ENCODE measurements at places on chromosomes 12 and 14.

DNA sequence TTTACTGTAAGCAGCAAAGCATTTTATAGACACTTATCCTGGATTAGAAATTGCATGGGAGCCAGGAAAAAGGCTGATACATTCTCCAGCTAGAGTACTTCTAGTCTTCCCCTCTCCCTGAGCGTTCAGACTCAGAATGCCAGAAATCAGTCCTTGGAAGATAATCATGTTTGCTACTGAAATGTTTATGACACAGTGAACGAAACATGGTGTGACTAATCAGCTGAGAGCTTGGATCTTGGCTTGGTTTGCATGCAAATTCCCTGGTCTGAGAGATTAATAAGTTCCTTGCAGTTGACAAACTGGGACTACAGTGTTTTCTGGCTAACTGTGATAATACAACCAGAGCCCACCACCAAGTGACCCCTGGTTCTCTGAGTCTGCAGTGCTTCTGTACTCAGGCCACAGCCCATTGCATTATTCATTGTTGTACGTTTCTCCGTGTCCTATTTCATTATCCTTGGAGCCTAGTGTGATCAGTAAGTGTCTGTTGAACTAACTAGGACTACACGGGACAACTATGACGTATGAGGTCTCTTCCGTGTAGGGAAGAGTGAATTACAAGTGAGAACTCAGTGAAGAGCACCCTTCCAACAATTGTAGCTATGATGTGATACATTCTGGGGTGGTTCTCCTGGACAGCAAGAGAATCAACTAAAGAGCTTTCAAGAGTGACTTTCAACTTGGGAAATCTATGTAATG lies 34.6 kb upstream of the EVL start:
- no peak overlapping the region for H3K4me3 ChIP-seq
- H3K27ac ChIP-seq = no peak overlapping the region
- no peak for DNase-seq
- H3K27me3 ChIP-seq = no peaks in the 10 kb centered on the region

DNA sequence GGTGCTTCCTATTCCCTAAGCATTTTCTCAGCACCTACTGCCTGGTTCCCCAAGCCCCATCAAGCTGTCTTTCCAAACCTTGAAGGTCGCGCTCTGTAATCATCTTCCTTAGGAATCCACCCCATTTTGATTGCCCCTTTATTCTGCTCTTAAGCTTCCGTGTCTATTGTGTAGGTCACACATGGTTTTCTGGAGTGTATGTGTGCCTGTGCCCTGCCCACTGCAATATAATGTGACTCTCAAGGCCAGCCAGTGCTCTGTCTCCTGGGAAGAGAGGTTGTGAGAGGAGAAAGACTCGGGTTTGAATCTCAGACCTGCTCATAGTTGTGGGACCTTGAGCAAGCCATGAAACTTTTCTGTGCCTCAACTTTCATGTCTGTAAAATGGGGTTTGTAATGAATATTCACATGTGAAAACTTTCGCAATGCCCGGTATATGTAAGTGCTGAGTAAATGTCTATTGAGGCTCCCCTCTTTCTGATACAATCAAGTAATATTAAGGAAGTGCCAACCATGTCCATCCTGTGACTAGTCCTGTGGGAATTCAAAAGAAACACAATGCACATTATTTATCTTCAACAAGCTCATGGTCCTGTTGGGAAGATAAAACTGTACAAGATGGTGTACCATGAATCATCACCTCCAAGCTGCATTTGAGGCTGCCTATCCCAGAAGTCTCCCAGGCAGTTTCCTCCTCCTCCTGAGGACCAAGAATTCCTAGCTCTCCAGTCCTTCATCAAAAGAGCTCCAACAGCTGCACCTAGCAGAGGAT lies 774 bp upstream of the KRT75 start:
- H3K27me3 ChIP-seq = peaks cover 73% of the 10 kb centered on the region
- no peaks in the 10 kb centered on the region for H3K36me3 ChIP-seq
- H3K27ac ChIP-seq = no peak overlapping the region
- no peaks in the 10 kb centered on the region for H3K4me1 ChIP-seq

- H3K4me3 ChIP-seq = no peak overlapping the region
- no peak for DNase-seq
- no peaks in the 10 kb centered on the region for H3K36me3 ChIP-seq
- H3K27ac ChIP-seq = no peak overlapping the region
Measured at GRCh38 chr14:63902375-63902976, 49.7 kb downstream of the SYNE2 start.

GRCh38 chr14:57362361-57362760 lies 28.0 kb upstream of the NAA30 start:
- no peaks in the 10 kb centered on the region for H3K4me1 ChIP-seq
- no peak overlapping the region for H3K4me3 ChIP-seq
- H3K27me3 ChIP-seq = no peaks in the 10 kb centered on the region
- H3K27ac ChIP-seq = no peak overlapping the region
- DNase-seq = no peak
- H3K36me3 ChIP-seq = no peaks in the 10 kb centered on the region

- no peak overlapping the region for H3K27ac ChIP-seq
- no peaks in the 10 kb centered on the region for H3K4me1 ChIP-seq
- H3K36me3 ChIP-seq = no peaks in the 10 kb centered on the region
- peak; percentile 5 for DNase-seq
- H3K4me3 ChIP-seq = no peak overlapping the region
- H3K27me3 ChIP-seq = peaks cover 10% of the 10 kb centered on the region
Measured at GRCh38 chr14:105854600-105855245, 328.3 kb downstream of the TMEM121 start.

GRCh38 chr14:65070471-65070976 lies 31.8 kb downstream of the MAX start:
- H3K4me1 ChIP-seq = peaks cover 66% of the 10 kb centered on the region
- H3K36me3 ChIP-seq = peaks cover 28% of the 10 kb centered on the region
- H3K27ac ChIP-seq = peak overlapping the region; percentile 84
- no peak overlapping the region for H3K4me3 ChIP-seq
- no peaks in the 10 kb centered on the region for H3K27me3 ChIP-seq
- DNase-seq = no peak

DNA sequence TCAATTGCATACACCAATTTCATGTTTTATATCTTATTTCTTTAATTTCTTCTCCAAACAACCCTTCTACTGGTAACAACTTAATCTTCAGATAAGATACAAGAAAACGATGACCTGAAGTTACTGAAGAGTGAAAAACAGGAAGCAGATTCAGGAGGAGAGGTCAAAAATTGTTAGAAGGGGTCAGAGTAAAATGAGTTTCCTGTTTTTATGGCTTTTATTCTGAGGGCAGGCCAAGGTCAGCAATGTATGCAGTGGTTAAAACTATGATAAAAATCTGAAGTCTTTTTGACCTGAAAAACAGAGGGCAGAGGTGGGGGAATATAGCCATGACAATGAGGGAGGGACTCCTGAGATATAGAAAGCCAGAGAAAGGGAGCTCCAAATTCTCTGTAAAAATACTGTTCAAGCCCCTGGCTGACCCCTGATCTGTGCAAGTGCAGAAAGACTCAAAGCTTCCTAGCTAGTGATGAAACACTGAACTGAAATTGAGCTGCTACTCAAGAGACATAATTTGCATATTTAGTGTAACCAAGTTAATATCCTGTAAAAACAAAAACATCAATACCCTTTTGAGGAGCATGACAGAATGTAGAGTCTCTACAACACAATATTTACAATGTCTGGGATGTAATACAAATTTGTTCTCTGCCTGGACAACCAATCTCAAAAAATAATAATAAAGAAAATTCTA lies 514.3 kb upstream of the SEL1L start:
- no peaks in the 10 kb centered on the region for H3K27me3 ChIP-seq
- H3K36me3 ChIP-seq = no peaks in the 10 kb centered on the region
- no peaks in the 10 kb centered on the region for H3K4me1 ChIP-seq
- H3K27ac ChIP-seq = no peak overlapping the region

DNA sequence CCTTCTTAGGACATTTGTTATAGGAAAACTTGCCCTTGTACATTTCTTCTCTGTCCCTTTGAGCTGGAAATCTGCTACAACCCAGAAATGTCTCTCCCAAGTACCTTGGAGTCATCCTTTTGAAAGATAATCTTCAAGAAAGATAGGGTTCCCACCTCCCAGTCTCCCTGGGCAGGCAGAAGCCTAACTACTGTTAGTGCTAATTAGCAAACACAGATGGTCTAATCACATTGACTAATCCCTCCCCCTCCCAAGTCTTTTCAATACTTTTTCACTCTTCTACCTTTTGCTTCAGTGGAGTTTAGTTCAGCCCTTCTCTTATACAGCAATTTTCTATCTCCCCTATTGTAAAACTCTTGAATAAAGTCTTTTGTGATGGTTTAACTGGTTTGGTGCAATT lies 129.8 kb upstream of the PPFIA2 start:
- H3K4me3 ChIP-seq = no peak overlapping the region
- no peak for DNase-seq
- H3K27me3 ChIP-seq = no peaks in the 10 kb centered on the region
- no peaks in the 10 kb centered on the region for H3K36me3 ChIP-seq
- no peaks in the 10 kb centered on the region for H3K4me1 ChIP-seq

DNA sequence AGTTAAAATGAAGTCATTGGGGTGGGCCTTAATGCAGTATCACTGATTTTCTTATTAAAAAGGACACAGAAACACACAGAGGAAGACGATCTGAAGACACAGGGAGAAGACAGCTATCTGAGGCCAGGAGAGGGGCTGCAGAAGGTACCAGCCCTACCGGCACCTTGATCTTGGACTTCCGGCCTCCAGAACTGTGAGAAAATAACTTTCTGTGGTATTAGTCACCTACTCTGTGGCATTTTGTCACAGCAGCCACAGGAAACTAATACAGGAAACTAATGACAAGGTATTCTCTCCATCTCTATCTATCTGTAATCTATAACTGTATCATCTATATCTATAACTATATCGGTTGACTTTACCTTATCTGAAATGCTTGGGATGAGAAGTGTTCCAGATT lies 1149.5 kb downstream of the BCL11B start:
- peaks cover 6% of the 10 kb centered on the region for H3K27me3 ChIP-seq
- no peaks in the 10 kb centered on the region for H3K4me1 ChIP-seq
- no peak overlapping the region for H3K27ac ChIP-seq
- DNase-seq = no peak

DNA sequence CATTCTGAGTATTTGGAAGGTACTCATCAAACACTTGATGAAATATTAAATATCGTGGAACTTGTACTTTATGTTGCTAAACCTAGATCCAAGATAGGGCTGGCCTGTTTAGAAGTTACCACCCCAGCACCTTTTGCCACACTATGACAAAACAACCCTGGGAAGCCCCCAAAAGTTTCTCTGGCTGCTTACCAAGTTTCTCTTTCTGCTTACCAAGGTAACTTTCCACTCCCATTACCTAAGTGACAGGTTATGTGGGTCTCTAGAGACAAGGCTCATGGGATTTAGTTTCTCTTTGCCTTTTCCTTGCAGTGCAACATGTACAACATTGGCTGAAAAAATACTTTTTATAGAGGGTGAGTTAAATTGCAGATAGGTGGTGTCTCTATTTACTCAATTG lies 28.9 kb upstream of the PPM1A start:
- H3K4me1 ChIP-seq = peaks cover 29% of the 10 kb centered on the region
- no peak overlapping the region for H3K4me3 ChIP-seq
- DNase-seq = no peak
- H3K27me3 ChIP-seq = no peaks in the 10 kb centered on the region

DNA sequence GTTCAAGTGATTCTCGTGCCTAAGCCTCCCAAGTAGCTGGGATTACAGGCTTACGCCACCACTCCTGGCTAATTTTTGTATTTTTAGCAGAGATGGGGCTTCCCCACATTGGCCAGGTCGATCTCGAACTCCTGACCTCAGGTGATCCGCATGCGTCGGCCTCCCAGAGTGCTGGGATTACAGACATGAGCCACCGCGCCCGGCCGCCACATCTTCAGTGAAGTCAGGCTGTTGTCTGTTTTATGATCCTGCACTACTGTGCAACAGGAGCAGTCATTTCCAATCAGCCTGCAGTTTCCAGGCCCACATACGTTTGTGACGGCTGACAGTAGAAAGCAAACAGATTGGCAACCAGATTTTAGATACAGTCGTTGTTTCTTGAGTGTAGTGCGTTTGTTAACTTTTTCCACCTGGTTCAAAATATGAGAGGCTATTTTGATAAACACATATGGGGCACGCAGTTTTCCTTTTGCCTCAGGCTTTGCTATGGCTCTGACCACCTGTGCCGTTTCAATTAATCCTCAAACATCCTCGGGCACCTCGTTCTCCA lies 74.8 kb downstream of the LGMN start:
- no peak overlapping the region for H3K4me3 ChIP-seq
- peaks cover 8% of the 10 kb centered on the region for H3K4me1 ChIP-seq
- H3K27me3 ChIP-seq = no peaks in the 10 kb centered on the region
- peaks cover 14% of the 10 kb centered on the region for H3K36me3 ChIP-seq

- no peak overlapping the region for H3K4me3 ChIP-seq
- no peaks in the 10 kb centered on the region for H3K27me3 ChIP-seq
- H3K36me3 ChIP-seq = no peaks in the 10 kb centered on the region
- peaks cover 31% of the 10 kb centered on the region for H3K4me1 ChIP-seq
Measured at GRCh38 chr14:44895716-44896115, 66.0 kb downstream of the KLHL28 start.

GRCh38 chr14:64725879-64726584 lies 21.8 kb downstream of the PLEKHG3 start:
- H3K27ac ChIP-seq = peak overlapping the region; percentile 61
- peak; percentile 1 for DNase-seq
- H3K36me3 ChIP-seq = peaks cover 25% of the 10 kb centered on the region
- no peak overlapping the region for H3K4me3 ChIP-seq

DNA sequence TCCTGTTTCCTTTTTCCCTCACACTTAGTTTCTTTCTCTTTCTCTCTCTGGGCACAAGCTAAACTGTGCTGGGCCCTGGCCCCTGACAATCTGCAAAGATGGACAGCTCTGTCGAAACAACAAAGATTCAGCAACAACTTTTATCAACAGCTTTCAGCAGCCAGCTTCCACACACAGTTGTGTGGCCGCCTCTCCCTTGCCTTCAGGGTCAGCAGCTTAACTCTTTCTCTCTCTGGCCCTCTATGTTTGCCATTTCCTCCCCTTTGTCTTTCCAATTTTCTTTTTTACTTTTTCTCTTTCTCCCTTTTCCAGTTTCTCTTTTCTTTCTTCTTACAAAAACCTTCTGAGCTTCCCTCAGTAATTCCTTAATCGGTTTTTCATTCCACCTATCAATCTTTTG lies 43.3 kb downstream of the IQSEC3 start:
- no peak overlapping the region for H3K27ac ChIP-seq
- DNase-seq = no peak
- H3K4me1 ChIP-seq = peaks cover 6% of the 10 kb centered on the region
- H3K4me3 ChIP-seq = no peak overlapping the region
- H3K27me3 ChIP-seq = peaks cover 32% of the 10 kb centered on the region

- peak overlapping the region; percentile 93 for H3K27ac ChIP-seq
- peaks cover 30% of the 10 kb centered on the region for H3K4me1 ChIP-seq
- DNase-seq = no peak
- no peaks in the 10 kb centered on the region for H3K27me3 ChIP-seq
- peak overlapping the region; percentile 83 for H3K4me3 ChIP-seq
Measured at GRCh38 chr12:57940052-57940914, 1.1 kb upstream of the ATP23 start.
